ENCODE measurements at places on chromosomes 11 and 22. TPM values are rescaled to one million over a fixed set of nuclear protein-coding genes. Genes with fewer than 3 reads are reported as not detected.

Gene MMP10
- total RNA-seq: not detected

Gene CSKMT
- total RNA-seq: 11.5 TPM

Gene MMP13
- total RNA-seq: not detected

Gene CSNK1E
- 172 TPM for total RNA-seq

Gene SPA17
- total RNA-seq: 5.1 TPM

Gene OR4A16
- total RNA-seq: not detected
